ENCODE measurements at places on chromosomes 16 and 17.

DNA sequence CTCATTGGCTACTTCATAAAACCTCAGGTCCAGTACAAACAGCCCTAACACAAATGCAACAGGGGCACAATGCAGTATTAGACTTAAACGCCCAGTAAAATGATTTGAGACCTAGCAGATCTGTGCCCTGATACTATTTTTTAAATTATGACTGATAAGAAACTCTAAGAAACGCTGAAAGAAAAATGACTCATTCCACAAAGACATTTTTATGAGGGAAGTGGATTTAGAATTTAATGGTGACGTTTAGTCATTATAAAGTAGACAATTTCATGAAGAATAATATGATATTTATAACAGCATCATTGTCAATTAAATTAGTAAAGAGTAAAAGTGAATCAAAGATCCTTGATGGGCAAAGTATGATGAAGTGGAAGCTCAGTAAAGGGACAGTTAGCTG lies 80.4 kb upstream of the DHX40 start:
- DNase-seq = no peak

DNA sequence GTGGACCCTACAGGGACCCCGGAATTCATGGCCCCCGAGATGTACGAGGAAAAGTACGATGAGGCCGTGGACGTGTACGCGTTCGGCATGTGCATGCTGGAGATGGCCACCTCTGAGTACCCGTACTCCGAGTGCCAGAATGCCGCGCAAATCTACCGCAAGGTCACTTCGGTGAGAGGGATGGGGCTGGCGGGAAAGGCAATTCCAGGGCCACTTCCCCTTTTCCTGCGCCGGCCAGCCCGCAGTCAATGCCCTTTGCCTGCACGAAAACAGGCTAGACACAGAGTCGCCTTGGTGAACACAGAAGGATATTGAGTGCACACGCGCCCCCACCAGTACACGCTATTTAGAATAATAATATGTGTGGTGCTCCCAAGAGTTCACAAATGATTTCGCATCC lies 4.0 kb downstream of the WNK4 start:
- DNase-seq = no peak

DNA sequence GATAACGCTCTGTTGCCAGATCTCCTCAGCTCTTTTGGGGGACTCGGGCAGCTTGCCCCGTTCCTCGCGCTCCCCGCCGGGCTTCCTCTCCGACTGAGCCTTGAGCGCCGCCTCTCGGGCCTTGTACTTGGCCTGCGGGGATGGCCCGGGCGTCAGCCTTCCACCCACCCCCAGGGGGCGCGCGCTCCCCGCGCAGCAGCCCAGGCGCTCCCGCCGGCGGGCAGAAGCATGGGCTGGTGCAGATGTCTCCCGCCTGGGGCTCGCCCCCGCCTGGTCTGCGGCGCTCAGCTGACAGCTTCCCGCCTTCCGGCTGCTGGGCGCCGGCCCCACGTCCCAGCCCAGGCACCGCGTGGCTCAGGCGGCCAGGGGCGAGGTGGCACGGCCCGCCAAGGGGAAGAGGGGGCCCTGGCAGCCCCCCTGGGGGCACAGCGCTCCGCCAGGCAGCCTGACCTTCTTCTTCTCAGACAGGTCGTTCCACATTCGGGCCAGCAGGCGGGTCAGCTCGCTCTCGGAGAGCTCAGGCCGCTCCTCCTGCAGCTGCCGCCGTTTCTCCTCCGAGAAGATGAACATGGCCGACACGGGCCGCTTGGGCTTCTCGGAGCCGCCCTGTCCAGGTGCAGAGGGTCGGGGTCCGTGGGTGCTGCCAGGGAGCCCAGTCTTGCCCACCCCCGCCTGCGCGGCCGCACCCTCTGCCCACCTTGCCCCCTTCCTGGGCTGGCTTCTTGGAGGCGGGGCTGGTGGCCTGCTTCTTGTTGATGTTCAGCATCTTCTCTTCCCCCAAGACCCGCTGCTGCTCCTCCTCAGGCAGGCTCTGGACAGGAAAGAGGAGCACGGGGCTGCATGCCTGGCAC lies 8.9 kb downstream of the UBTF start:
- peak; percentile 93 for DNase-seq

DNA sequence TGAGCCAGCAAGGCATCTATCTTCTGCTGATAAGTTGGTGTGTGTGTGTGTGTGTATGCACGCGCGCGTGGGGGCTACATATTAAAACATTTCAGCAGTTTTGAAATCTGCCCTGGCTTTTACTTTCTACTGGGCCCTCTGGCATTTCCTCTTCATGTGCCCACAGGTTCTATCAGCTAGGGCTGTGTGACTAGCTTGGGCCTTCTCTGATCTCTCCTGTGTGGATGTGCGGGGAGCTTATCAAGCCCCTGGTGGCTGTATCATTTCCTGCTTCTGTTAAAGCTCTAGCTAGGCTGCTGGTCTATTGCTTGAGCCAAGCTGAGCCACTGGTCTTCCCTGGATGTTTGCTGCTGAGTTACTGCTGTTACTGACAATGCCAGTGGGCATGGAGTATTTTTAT lies 132.5 kb downstream of the AATF start:
- no peak for DNase-seq

- peak; percentile 44 for DNase-seq
Measured at GRCh38 chr17:80899402-80900268, 92.0 kb upstream of the CHMP6 start.
